ENCODE measurements at places on chromosomes 5 and 9. TPM values are rescaled to one million over a fixed set of nuclear protein-coding genes. Genes with fewer than 3 reads are reported as not detected.

Gene NR6A1
- total RNA-seq, result 2.9 TPM

Gene PCDHB8
- 6.9 TPM for total RNA-seq

Gene ZFP37
- total RNA-seq, result 17.3 TPM

Gene RGS7BP
- total RNA-seq, result 16.2 TPM

Gene ANKRD18B
- 3.4 TPM for total RNA-seq

Gene HACD4
- 1.5 TPM for total RNA-seq

Gene TSSK1B
- total RNA-seq, result 0.73 TPM

Gene ACOT12
- total RNA-seq, result 2.4 TPM

Gene G3BP1
- 84.3 TPM for total RNA-seq

Gene INSL4
- not detected for total RNA-seq

Gene CARD19
- total RNA-seq, result 17.7 TPM

Gene FST
- total RNA-seq, result 12.4 TPM

Gene NR2F1
- total RNA-seq, result 97.7 TPM

Gene PCDHB9
- total RNA-seq, result 8.0 TPM

Gene SLCO6A1
- not detected for total RNA-seq

Gene WHRN
- total RNA-seq, result 7.7 TPM

Gene HDAC3
- total RNA-seq, result 56.3 TPM

Gene SFXN1
- total RNA-seq, result 68.9 TPM

Gene CATSPER3
- total RNA-seq, result 0.45 TPM

Gene GLT6D1
- not detected for total RNA-seq

Gene LCN1
- total RNA-seq, result not detected

Gene FAM13B
- 94.5 TPM for total RNA-seq

Gene LIX1
- 5.4 TPM for total RNA-seq
